ENCODE measurements at places on chromosomes 12 and 14.

- DNase-seq, result no peak
Measured at GRCh38 chr12:33437598-33437997, 2.0 kb downstream of the SYT10 start.

- no peak for DNase-seq
Measured at GRCh38 chr14:72763892-72764291, 130.0 kb downstream of the DPF3 start.

DNA sequence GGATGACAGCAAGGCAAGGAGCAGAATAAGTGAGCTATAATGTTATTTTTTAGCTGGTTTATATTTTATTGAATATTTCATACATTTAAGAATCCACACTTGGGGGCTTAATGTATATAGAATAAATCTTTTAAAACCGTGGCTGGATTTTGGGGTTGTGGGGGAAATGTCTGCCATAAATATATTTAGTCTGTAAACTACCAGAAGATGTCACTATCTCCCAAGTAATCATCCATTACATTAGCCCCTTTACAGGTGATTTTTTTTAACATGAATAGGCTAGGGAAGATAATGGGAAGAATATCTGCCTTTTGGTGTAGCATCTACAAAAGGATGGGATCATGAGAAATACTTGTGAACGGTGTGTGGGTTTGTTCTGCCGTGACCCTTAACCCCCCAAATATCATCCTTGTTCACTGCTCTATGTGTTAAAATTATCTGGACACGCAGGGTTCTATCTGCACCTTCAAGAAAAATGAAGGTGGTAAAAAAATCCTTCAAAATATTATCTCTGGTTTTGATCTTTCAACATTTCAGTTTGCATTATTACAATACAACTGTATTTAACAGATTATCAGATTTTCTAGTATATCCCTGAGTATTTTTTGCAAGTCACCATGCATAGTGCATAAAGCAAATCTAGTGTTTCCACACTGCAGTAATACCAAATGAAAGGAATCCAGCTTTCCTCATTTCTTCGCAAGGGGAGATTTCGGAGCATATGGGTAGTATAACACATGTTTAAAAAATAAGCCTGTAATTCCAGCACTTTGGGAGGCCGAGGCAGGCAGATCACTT, 8.0 kb upstream of the SLC17A8 start:
- no peak for DNase-seq

GRCh38 chr12:119115296-119115905, 63.3 kb upstream of the HSPB8 start:
- no peak for DNase-seq

GRCh38 chr12:102118874-102119273, 1.0 kb downstream of the NUP37 start:
- DNase-seq, result no peak

GRCh38 chr12:132204793-132205270, 60.6 kb downstream of the NOC4L start:
- no peak for DNase-seq

DNA sequence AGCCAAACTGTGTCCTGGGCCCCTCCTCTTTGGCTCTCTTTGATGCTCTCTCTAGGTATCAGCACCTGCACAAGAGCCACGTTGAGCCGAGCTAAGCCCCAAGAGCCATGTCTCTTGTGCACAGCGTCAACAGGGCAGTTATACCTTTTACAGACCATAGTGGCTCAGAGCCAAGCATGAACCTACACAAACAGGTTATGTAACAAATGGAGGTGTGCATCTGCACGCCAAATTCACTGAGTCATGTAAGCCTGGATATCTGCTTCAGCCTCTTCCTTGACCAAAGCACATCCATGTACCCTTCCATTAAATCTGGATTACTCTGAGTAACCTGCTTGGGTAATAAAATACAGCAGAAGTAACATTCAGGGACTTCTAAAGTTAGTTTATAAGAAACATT, 509.7 kb downstream of the NAV3 start:
- DNase-seq, result no peak

- no peak for DNase-seq
Measured at GRCh38 chr14:96279564-96279963, 23.6 kb downstream of the BDKRB1 start.

Data from cortex of kidney (tissue), 1 donor.